ENCODE measurements at places on chromosomes 3 and 15.

DNA sequence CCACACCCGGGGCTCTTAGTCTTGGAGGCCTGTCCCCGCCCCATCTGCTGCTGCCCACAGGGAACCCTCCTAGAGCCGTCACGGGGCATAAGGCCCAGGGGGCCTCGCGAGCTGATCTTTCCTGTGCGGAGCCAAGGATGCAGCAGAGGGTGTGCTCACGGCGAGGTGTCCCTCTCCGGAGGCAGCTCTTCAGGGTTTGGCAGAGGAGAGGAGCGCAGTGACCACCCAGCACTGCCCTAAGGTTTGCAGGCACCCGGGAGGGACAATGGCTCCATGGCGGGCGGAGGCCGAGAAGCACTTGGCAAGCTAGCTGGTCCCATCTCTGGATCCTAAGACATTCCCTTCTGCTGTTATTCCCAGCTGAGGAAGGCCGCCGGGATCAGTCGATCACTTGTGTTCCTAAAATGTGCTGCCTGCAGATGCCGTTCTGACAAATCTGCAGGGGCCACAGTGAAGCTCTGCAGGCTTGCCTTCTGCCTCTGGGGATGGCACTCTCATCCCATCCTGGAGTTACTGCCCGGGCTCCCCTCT, 47.4 kb upstream of the PCSK6 start:
- DNase-seq: no peak

GRCh38 chr3:43688245-43688650, 2.5 kb upstream of the ABHD5 start:
- no peak for DNase-seq

DNA sequence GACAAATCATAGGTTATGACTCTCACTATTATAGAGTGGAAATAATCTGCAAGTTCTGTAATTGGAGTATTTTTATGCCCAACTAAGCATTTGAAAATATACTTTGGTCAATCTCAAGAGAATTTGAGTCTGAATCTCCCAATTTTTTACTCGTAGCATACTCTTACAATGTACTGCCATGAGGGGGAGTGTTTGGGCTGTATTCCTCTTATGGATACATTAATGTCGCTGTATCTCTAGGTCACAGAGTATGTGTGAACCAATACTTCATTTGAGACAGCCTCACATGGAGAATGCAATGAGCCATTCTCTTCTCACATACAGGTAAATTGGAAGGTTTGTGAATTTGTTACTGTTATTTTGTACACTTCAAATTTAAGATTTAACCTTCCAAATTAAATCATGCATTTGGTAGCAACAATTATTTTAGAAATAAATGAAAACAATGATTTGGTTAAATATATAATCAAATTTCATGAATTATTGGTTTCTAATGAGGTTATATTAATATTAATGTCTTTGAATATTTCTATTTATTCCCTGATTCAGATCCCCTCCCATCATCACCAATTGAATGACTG, 5.5 kb upstream of the CD200 start:
- DNase-seq: no peak

DNA sequence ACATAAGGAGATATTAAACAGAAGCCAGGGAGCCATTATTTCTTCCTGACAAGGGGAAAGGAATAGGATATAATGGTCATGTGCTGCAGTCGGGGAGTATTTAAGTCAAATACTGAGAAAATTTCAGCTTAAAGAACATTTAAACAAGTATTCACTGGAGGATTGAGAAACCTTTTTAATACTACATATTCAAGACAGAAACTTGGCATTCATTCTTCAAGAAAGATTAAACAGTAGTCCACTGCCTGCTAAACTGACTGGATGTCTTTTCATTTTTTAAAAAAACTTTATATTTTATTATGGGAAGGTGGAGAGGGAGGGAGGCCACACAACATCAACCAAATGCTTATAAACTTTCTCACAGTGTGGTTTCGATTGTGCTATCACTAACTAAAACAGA, 107.4 kb upstream of the CBLB start:
- no peak for DNase-seq

DNA sequence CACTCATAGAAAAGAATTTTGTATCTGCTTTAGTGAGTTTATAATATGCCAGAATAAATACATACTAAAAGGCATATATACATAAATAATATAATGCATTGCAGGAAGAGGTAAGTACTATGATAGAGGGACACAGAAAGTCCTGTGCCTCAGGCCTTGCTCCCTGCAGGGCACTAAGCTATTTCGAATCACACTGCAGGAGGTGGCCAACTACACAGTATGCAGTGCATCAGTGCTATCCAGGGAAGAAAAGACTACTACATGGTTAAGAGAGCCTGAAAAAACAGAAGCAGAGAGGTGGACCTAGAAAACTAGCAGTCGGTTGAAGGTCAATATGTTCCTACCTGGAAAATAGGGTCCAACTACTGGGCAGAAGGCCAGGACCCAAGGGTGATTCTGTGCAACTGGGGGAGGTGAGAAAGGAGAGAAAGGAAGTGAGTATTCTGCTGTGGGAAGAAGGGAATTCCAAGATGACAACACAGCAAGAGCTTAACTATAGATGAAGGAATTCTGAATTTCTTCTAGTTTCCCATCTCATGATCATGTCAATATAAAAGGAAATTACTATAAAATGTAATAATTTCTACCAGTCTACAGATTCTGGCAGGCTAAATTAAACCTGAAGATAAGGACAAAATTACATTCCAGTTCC, 218.0 kb downstream of the ZBTB20 start:
- no peak for DNase-seq

DNA sequence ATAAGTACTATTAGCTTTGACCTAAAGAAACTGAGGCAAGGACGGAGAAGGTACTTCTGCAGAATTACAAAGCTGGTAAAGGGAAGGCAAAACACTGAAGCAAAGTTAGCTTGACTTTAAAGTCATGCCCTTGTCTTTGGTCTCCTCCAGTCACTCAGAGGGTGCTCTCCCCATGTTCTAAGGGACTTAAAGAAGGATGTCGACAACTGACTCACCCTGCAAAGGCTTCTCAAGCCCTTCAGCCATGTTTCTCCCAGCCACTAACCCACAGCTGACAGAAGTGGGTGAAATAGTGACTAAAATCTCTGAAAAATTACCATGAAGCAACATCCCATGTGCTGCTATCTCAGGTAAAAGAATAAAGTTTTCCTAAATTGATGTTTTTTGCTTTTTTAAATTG, 46.4 kb downstream of the SUCLG2 start:
- DNase-seq: no peak

DNA sequence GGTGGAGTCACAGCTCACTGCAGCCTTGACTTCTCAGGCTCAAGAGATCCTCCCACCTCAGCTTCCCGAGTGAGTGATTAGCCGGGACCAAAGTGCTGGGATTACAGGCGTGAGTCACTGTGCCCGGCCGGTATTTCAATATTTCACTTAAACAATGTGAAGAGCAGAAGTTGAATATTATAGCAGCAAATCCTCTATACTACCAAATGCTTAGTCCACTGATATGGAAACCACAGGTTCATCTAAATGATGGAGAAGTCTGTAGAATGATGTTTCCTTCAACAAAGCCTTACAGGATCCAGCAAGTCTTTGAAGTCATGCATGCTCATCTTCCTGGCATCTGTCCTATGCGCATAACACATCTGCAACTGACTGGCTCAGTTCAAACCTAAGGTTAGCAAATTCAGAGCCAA, 20.3 kb upstream of the UACA start:
- DNase-seq: no peak

GRCh38 chr15:65937054-65937453, 67.8 kb downstream of the RAB11A start:
- no peak for DNase-seq

DNA sequence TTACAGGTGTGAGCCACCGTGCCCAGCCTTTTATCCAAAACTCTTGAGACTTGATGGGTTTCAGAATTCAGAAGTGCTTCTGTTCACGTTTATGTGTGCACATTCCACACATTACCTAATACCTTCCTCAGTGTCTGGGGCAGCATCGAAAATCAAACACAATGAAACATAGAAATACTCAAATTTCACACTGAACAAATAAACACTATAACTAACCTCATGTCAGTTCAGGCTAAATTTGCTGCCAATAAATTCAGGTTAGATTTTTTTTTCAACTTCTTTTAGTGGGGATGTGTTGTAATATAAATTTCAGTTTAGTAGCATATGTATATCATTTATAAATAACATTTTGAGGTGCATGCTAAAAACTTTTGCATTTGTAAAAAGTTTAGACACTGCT, 2.8 kb downstream of the EIF2AK4 start:
- no peak for DNase-seq

GRCh38 chr3:132283916-132284405, 33.2 kb upstream of the ACP3 start:
- DNase-seq: no peak
